ENCODE measurements at places on chromosomes 2 and 18.

- DNase-seq, result no peak
Measured at GRCh38 chr2:139495851-139496250, 715.7 kb upstream of the NXPH2 start.

DNA sequence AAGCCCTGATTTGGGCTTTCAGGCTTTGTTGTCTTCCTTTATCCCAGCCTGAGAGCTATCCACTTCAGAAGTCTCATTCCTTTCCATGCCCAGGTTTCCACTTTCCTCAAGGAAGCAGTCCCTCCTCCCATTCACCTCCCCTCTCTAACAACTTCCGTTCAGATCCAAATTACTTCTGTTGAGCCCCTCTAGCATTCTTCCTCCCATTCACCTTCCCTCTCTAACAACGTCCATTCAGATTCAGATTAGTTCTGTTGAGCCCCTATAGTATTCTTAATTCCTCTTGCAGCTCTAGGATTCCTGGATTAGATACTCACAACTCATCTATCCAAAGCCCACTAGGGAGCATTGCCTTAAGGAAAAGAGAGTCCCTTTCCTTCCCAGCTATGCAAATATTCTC lies 216.8 kb downstream of the RAD51AP2 start:
- DNase-seq, result no peak

DNA sequence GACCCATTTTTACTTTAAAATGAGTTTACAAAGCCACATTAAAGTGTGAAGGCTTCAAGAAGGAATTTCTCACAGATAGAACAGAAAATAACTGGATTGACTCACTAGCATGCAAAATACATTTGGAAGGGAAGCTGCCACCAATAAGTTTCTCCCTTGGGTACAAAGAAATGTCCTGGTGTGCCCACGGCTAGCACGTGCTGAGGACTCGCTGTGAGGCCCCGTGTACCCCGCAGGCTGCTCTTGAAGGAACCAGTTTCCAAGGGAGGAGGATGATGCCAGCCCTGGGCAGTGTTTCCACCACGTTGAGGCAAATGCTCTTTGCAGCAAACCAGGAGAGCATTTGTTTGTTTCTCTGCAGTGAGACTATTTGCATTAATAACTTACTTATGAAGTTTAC lies 207.3 kb downstream of the SH3RF3 start:
- no peak for DNase-seq

DNA sequence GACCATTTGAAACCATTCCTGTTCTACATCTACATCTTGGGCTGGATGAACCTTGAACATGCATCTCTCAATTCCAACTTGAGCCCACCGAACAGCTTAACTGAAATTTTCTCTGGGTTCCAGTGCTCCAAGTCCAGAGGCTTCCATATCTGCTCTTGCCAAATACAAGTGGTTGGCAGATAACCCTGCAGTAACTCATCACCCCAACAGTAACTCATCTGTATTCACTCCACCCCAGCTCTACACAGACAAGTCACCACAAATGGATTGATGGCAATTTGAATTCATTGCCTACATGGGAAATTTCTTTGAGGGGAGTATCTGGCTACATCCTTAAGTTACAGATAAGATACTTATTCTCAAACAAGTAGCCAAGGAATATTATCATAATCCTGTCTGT lies 502.4 kb upstream of the TNP1 start:
- no peak for DNase-seq

DNA sequence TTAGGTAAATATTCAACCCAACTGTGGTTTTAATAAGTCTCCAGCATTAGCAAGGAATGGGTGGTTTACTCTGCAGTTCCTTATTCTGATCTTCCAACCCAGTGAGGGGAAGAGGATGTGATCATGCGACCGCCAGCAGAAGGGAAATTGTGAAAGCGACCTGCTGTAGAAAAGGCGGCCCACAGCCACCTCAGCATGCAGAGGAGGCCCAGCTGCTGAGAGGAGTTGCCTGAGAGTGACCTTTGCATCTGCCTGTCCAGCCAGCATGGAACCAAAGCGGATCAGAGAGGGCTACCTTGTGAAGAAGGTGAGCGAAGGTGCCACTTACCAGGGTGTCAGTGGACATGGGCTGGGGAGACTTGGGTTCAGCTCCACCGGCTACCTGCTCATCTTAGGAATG lies at the start of gene PLEK:
TSS of gene PLEK (plus strand) at position 196 of the 400 bp plus-strand sequence. CDS start at position 266, 70 bp downstream.
- peak; percentile 35 for DNase-seq

DNA sequence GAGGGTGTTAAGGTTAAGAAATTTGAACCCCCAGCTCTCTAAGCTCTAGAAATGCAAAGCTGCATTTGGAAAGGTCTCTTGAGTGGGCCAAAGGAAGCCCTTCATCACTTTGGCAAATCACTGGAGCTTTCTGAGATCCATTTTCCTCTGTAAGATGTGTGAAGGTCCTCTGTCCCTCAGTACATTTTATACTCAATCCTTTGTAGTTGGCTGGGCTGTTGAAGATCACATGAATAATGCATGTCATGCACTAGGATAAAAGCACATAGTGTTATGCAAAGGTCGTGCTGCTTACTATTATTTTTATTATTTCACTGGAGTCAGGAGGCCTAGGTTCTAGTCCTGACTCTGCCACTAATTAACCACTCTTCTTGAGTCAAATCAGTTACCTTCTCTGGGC lies 124.9 kb downstream of the FSHR start:
- DNase-seq, result no peak

GRCh38 chr2:231379266-231380215 lies 16.0 kb upstream of the B3GNT7 start:
- no peak for DNase-seq

DNA sequence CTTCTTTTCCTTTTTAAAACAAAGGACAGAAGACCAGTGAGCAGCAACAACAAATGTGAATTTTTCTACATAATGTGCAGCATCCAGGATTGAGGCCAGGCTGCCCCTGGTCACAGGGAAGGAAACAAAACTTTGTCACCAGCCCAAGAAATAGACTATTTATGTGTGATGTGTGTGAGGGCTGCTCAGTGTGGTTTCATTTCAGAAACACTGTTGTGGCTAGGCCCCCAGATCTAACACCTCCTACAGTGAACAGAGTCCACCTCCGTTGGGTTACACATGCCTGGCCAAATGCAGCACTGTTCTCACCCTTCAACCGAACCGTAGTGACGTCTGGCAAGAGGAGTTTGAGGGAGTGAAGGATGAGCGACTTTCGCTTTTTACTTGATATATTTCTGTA lies 146.3 kb upstream of the RIOK3 start:
- peak; percentile 35 for DNase-seq

DNA sequence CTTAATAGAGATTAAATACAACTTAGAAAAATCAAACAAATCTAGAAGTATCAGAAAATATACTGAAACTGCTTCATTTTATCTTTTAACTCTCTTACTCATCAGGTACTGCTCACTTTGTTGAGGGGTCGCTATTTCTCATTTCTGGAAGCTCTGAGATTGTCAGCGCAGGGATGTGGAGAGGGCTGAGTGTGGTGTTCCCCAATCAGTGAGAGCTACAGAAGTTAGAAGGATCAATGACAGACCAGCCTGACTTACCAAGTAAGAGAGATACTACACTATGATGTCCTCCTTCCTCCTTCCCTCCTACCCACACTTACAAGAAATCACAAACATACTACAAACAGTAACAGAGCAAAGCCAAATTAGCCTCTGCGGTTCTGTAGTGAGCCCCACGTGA lies 8.1 kb downstream of the GCFC2 start:
- DNase-seq, result no peak

GRCh38 chr2:186426153-186427016 lies 59.7 kb upstream of the ZC3H15 start:
- DNase-seq, result no peak

DNA sequence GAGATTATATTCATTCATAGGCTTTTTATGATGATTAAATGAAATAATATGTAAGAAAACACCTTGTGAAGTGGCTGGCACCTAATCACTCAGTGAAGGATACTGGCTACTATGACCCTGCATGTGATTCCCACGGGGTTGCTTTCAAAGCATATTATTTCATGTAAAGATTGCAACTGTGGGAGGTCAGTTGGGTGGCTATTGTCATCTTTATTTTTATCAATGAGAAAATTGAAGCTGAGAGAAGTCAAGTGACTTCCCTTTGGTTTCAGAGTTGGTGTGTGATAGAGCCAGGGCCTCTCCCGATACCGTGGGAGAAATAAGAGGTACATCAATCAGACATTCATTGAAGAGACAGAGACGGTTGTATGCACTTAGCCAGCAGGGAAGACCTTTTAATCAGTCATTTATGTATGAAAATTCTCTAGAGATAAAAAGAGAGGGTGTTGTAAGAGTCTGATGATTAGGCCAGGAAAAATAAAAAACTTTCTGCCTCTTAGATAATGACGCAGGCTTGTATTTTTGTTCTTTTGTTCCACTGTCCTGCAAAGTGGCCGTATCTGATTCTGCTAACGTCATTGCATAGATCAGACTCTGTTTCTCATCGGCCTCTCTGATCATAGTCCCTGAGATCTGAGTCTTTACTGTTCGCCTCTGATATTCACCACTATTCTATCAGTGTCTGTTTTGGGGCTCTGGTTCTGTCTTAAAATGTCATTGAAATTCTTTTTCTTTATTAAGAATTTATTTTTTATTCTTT lies 50.5 kb downstream of the QPCT start:
- DNase-seq, result no peak

DNA sequence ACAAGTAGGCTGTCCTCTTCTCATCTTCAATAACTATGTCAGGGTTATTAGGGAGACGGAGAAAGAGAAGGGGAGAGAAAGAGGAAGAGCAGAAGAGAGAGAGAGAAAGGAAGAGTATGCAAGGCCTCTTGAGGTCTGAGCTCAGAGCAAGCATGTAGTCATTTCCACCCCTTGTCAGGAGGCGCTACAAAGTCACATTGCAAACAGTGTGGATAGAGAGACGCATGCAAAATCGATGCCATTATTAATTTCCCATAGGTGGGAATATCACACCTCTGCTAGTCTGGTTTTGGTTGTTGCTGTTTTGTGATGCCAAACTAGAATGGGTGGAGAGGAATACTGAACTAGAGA lies 24.2 kb upstream of the SERPINE2 start:
- DNase-seq, result no peak

DNA sequence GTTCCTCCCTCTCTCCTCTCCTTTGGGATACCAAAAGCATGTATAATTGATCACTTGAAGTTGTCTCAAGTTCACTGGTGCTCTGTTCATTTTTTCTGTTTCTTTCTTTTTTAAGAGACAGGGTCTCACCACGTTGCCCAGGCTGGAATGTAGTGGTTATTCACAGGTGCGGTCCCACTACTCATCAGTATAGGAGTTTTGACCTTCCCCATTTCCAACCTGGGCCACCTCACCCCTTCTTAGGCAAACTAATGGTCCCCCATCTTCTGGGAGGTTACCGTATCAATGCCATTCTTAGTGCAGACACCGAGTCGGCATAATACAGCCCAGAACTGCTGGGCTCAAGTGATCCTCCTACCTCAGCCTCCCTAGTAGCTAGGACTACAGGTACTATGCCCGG lies 31.3 kb upstream of the TMEM247 start:
- no peak for DNase-seq

DNA sequence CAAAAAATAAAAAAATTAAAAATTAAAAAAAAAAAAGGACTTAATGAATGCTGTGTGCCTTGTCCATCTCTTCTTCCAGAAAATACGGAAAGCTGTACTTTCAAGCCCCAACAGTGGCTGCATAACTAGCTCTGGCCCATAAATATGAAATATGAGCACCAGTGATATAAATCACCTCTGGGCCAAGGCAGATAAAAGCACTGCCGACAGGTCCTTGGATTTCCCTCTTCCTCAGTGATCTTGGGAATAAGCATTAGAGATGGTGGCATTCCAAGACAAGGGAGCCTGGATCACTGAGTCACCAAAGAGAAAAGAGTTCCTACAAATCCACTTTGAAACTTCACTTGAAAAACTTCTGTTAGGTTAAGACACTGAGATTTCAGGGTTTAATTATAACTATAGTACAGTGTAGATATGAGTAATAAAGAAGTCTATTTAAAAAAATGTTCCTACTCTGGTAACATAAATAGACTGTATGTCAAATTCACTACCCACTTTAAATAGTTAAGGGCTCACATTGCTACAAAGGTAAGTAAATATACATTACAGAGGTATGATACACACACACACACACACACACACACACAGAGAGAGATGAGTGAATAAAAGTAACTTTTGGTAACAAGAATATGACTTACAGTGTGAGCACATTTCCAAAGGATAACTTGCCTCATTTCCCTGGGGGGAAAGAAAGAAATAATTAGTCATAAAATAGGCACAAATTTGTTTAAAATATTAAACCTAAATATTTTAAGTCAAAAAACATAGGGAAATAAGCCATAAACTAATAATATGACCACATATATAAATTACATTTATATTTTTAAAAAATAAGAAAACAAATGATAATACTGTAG lies 35.6 kb downstream of the PPP3R1 start:
- DNase-seq, result no peak

- DNase-seq, result no peak
Measured at GRCh38 chr2:132725148-132725547, 55.1 kb upstream of the LYPD1 start.

GRCh38 chr2:65377556-65378192 lies 54.7 kb downstream of the SPRED2 start:
- no peak for DNase-seq

DNA sequence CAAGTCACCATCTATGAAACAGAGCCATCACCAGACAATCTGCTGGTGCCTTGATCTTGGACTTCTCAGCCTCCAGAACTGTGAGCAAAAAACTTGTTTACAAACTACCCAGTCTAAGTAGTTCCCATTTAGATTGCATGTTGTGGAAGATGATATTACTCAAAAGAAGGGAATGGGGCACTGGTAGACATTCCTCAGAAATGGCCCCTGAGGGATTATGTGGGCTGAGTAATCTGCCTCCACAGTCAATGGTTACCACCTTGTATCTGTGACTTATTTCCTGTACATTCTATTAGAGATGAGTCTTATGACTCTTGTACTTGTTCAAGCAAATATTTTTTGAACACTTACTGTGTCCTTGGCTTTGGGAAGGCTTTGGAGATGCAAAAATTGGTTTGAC lies 160.4 kb downstream of the NUP35 start:
- no peak for DNase-seq

DNA sequence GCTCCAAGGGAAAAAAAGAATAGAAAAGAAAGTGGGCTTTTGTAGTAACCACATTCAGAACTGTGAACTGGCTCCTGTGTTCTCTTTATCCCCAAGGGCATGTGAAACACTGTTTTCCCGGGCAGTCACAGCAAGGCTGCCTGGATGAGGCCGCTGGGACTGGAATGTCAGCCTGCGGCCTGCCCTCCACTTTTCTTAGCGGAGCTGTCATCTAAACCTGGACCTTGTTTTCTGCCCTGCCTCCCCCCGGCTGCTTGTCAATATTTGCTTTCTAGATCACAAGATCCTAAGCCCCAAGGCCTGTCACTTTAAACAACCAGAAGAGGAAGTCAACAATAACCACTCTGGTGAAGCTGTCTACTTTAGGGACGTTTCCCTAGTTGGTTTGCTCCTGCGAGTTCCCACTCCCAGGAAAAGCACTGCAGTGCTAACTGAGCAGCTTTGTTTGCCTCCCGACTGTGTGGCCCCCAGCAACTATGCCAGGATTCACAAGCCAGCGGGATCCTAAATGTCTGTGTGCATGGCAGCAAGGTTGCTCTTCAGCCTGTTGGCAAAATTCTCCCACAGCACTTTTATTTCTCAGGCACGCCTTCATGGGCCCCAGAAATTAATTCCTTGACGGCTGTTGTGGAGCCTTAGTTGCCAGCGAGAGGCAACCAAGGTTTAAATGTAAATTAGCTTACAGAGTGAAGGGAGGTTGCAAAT lies 30.6 kb downstream of the SOWAHC start:
- no peak for DNase-seq

All from muscle of arm (tissue), 14 donors.